ENCODE measurements at places on chromosomes 12 and 14.

GRCh38 chr14:88227693-88228092 is 95.4 kb downstream of the KCNK10 start:
- DNase-seq, result no peak

DNA sequence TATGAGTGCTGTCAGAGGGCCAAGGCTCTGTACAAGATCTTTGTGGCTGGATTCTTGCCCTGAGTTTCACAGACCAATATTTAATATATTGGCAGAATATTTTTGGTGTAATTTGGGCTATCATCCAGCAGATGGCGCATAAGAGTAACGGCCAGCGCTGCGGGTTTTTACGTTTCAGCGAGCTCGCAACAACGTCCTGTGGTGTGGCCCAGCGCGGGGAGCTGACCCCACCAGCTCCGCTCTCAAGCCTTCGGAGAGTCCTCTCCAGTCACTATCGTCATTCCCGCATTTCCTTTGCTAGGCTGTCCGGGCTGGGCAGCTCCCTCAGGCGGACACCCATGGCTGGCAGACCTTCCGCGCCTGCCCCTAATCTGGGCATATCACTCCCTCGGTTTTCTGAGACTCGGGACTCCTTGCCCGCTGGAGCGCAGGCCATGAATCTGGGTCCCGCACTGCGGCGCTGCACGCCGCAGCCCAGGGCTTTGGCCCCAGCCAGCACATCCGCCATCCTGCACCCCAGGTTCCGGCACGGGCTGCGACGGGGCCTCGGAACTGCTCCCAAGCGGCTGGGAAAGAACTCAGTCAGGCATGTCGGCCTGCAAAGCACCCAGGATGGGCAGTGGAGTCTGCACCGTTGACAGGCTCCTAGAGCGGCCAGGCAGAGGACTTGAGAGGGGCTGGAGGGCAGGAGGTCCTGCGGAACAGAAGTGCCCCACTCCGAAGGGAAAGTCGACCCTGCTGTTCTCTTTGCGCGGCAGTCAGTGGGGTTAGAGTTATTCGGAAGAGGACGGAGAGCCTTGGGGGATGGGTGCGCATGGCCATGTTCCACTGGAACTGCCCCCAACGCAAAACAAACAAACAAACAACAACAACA is 18.4 kb downstream of the OLR1 start:
- DNase-seq, result peak; percentile 62

GRCh38 chr14:98931911-98932310 is 340.1 kb downstream of the BCL11B start:
- DNase-seq, result peak; percentile 83

DNA sequence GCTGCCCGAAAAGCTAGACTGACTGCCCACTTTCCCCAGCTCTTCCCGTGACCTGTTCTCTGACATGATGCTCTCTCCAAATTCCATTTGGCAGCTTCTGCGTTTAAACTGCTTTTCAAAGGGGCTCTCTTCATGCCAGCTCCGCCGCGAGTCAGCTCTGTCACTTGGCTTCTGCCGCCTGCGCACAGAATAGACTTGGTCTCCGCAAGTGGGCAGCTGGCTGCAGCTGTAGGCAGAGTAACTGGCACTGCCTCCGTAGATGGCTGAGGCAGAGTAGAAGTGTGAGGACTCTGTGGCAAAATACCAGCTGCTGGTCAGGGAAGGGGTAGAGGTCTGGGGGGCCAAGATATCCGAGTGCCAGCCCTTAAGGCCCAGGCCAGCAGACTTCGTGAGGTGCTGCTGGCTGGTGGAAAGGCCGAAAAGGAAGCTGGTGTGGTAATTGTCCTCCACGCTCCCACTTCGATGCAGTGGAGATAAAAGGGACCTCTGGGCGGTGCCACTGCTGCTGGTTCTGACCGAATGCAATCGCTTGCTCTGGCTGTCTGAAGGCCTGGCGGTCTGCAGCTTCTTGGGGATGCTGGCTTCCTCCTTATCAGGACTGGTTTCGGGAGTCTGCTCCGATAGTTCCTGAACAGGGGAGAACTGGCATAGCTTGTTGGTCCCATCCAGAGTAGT is 85.7 kb downstream of the DUSP16 start:
- DNase-seq, result no peak

GRCh38 chr14:86604561-86604960 is 1074.6 kb downstream of the FLRT2 start:
- no peak for DNase-seq

DNA sequence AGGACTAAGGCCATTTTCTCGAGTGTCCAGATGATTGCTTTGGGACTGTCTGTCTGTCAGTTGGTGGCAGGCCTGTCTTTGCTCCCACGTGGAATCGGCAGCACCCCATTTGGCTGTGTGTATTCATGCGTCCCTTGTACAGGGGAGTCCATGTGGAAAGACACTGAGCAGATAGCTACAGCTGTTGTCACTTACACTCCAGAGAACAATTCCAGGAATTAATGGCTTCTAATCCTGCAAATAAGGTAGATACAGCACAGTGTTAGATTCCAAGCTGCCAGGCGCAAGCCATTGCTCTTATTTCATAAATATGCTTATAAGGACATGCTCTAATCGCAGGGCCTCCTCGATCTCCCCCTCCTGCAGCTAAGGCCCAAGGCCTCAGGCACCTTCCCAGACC is 208.8 kb downstream of the VRK1 start:
- no peak for DNase-seq

DNA sequence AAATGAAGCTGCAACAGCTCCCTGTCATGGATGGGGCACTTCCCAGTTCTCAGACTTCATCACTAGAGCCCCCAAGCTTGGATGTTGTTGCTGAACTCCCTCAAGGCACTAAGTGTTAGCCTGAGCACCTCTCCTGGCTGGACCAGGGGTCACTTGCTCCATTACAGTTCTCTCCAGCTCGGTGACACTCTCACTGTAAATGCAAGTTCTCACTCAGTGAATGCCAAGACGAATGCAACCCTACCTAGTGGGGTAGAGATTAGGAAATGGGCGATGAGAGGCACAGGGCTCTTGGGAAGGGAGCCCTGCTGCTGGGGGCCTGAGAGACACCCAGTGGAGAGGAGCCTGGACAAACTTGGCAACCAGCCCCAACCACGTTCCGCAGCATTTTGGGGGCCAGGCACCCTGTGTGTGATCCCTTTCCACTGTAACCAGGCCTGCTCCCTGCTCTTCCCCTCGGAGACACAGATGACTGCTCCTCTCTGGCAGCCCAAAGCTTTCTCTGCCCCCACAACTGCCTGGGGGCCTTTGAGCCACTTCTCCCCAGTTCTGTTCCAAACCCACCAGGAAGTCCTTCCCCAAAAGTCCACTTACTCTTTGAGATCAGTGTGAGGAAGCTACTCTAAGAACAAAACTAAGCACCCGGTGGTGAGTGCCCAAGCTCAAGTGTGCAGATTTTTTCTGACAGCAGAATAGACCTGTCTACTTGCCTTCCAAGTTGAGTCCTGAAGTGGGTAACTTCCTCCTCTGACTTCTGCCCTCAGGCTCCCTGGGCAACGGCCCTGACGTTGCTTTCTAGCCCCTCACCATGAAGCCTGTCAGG is 8.0 kb upstream of the SELPLG start:
- DNase-seq, result no peak

DNA sequence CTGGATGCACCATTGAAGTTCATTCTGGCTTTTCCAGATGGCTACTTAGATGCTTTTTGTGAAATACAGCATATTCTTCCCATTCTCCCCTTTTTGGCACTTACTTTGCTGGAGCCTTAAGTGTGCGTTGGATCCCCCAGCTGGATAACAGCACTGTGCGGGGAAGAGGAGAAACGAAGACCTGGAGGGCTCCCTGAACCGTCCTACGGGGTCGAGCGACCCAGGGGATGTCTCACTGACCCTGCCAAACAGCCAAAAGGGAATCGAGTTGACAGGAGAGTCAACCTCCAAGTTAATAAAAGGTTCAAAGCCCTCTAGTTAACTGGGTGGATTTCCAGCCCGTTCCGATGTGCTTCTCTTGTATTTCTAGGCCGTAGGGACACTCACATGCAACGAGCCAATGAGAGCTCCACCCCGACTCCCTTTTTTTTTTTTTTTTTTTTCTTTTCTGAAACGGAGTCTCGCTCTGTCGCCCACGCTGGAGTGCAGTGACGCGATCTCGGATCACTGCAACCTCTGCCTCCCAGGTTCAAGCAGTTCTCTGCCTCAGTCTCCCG is 1.0 kb upstream of the CAMKK2 start:
- peak; percentile 9 for DNase-seq

DNA sequence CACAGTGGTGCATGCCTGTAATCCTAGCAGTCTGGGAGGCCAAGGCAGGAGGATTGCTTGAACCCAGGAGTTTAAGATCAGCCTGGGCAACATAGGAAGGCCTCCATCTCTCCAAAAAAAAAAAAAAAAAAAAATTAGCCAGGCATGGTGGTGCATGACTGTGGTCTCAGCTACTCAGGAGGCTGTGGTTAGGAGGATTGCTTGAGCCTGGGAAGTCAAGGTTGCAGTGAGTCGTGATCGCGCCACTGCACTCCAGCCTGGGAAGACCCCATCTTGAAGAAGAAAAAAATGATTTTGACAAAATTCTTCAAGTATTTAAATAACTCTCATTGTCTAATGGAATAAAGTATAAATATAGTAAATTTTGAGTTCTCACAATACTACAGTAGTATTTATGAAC is 219.2 kb upstream of the SSTR1 start:
- no peak for DNase-seq

- no peak for DNase-seq
Measured at GRCh38 chr12:3837049-3837448, 36.1 kb downstream of the PARP11 start.

- no peak for DNase-seq
Measured at GRCh38 chr14:63387711-63388110, 69.0 kb upstream of the GPHB5 start.

DNA sequence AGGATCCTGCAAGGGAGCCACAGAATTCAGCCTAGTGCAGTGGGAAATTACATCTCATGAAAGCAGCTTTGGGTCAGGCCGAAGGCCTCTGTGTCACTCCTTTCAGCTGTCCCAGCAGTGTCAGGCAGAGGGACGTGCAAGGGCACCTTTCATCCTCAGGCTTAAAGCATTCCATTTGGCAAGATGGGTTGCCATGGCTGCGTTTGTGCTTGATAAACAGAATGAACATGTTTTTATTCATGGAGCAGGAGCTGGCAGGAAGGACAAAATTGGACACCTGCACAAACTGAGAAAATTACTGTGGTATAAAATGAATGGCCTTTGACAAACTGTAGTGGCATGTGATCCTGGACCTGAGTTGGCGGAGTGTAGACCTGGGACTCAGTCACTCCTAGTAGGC is 29.4 kb downstream of the ACAD10 start:
- no peak for DNase-seq

GRCh38 chr12:105279460-105280056 is 43.6 kb upstream of the APPL2 start:
- peak; percentile 41 for DNase-seq

GRCh38 chr12:47207340-47207717 is 127.6 kb upstream of the AMIGO2 start:
- DNase-seq, result peak; percentile 48

GRCh38 chr14:75822522-75823141 is 159.2 kb downstream of the TGFB3 start:
- no peak for DNase-seq

GRCh38 chr14:100246809-100247428 is 8.0 kb downstream of the YY1 start:
- no peak for DNase-seq

GRCh38 chr12:88935856-88936255 is 355.6 kb upstream of the KITLG start:
- no peak for DNase-seq

DNA sequence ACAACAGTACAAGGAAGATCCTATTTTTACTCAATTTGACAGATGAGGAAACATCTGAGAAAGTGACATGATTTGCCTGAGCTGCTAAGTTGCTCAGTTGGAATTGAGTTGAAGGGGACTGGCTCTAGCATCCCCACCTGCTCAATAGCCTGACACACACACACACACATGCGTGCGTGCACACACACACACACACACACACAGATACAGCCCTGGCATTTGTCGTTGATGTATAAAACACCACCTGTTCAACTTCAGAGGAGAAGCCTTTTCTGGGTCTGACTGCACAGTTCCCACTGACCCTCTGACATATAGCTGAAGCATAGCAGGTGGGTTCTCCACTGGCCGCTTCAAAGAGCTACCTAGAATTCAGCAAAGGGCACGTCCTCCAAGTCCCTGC is 1045.9 kb downstream of the VRK1 start:
- DNase-seq, result no peak

DNA sequence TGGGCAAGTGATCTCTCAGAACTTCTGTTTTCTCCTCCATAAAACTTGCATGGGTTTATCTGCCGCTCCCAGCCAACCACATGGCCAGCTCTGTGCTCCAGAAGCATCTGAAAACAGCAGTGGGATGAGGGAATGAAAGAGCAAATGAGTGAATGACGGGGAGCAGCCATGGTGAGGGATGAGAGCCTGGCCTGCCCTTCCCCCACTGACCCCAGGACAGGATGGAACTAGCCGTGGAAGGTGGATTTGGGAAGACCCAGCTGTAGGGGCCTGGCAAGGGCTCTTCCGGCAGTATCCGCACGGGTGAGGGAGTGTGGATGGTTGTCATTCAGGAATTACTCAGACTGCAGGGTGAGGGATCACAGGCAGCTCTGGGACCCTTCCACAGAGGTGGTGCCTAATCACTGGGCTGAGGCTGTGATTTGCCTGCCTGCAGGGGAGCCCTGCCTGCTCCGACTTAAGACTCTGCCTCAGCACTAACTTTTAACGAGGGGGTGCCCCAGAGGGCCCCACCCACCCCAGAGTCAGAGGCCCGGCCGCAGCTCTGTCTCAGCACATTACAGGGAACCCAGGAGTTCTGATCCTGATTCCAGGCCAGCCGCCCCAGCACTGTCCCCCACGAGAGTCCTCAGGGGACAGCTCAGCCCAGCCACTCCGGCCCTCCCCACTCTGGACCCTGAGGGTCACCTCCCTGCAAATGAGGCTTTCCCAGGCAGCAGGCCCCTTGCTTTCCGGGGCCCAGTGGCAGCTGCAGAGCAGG is 136.8 kb upstream of the C14orf180 start:
- no peak for DNase-seq

- DNase-seq, result no peak
Measured at GRCh38 chr14:34243001-34243400, 219.0 kb downstream of the SPTSSA start.

DNA sequence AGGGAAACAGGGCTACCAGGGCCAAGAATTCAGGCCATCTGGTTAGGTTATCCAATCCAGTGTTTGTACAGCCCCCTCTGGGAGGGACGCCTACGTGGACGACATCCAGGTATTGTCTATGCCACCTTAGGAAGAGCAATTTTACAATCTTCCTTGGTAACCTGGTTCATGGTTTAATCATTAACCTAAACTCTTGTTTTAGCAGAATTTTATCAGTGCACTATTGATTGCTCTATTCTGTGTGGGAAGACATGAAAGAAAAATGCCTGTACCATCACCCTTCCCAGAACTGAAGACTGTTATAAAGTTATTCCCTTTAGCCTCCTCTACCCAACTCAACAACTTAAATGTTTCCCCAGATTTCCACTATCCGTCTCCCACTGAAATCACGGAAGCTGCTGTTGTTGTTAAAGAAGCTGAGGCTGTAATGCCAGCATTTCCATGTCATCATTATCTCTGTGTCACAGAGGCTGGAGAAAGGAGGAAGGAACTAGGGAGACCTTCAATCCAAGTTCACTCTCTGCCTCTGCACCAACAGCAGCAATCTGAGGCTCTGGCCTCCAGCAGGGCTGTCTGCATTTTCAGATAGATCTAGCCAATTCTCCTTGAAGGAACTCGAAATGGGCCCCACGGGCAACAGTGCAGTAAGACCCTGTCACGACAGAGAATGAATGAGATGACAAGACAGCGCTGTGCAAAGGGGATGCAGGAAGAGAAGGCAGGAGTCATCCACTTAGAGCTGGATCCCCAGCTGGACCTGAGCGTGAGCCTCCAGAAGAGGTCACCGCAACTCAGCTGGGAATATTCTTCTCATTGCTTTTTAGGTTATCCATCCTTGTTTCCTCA is 183.4 kb upstream of the GZMB start:
- no peak for DNase-seq

- no peak for DNase-seq
Measured at GRCh38 chr12:128316973-128317526, 50.1 kb downstream of the TMEM132C start.

All from thymus (tissue), 14 donors.